M059J (cell line): ENCODE measurements at places on chromosomes 12 and 14.

GRCh38 chr12:48640854-48641253 lies 41.2 kb downstream of the KANSL2 start:
- no peak for DNase-seq

- peak; percentile 64 for DNase-seq
These were observed 9.8 kb upstream of the RIMKLB start for GRCh38 chr12:8687846-8688601.

DNA sequence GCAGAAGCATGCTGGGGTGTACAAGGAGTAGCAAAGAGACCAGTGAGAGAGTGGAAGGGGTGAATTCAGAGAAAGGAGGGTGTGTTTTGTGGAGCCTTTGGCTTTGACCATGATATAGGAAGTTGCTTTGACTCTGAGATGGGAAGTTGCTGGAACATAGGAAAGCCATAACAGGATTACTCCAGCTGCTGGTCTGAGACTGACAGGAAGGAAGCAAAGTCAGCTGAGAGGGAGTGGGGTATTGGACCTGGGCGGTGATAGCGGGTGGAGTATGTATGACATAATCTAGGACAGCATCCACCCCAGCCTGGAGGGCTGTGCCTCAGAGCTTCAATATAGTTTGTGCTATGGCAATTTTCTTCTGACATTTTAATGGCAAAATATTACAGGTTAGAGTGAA lies 324.4 kb downstream of the PDZRN4 start:
- DNase-seq = no peak

DNA sequence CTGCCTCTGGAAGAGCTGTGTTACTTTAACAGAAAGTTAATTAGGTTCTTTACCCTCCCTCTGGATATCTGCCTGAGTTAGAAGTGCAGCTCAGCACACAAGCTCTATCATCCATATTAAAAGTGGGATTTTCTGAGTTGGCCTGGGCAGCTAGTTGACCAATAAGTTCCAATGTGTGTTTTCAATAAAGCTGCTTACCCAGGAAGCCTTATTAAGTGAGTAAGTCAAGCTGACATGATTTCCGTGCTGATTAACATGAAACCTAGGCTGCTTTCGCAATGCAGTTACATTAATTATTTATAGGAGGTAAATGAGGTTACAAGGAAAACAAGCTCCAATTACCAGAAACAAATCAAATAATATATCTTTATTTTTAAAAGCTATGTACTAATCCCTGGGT lies 4.8 kb downstream of the NEUROD4 start:
- DNase-seq = no peak

- no peak for DNase-seq
These were observed 15.1 kb downstream of the DICER1 start for GRCh38 chr14:95142208-95142607.

GRCh38 chr12:40473962-40474361 lies 218.3 kb upstream of the CNTN1 start:
- DNase-seq = no peak

- no peak for DNase-seq
These were observed 555.2 kb downstream of the DIO2 start for GRCh38 chr14:79656056-79656455.

DNA sequence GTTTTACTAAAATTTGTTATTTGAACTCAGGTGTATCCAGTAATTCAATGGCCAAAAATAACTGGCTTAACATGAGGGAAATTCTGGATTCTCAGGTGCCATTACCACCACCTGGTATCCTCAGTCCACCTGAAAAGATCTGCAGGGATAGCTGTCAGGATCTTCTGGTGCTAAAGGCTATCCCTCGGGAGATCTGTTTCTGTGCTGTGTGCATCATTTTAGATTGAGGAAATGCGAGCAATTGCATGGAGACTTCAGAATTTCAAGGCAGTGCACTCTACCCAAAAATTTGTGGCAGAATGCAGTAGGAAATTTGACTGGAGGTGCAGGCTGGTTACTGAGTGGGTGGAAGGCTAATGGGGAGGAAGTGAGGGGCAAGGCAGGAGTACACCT lies 26.4 kb downstream of the ZCCHC8 start:
- no peak for DNase-seq

DNA sequence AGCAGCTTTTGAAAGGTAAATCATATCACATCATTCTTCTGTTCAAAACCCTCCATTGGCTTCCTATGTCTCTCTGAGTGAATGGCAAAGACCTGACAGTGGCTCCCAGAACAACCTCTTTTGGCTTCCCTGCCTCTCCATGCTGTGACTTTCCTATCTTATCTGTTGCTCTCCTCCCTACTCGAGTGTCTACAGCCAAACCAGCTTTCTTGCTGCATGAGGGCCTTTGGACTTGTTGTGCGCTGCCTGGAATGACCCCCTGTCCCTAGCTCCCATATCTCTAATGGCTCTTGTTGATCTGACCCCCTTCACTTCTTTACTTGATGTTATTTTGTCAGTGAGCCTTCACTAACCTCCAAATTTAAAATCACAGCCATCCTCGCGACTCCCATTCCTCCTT lies 2.5 kb downstream of the SYNE2 start:
- DNase-seq = no peak
